H1 (cell line): ENCODE measurements at places on chromosomes 16 and 17. TPM values are rescaled to one million over a fixed set of nuclear protein-coding genes. Genes with fewer than 3 reads are reported as not detected.
A peak's percentile ranks its signal among the peaks of the same experiment; 100 is the strongest.

GRCh38 chr16:50153596-50154419 lies 702 bp downstream of the TENT4B start:
- H3K36me3 ChIP-seq = no peaks in the 10 kb centered on the region
- peaks cover 5% of the 10 kb centered on the region; the same call in 1 of the 2 replicates for H3K4me1 ChIP-seq
- no peak for DNase-seq
- peak overlapping the region; percentile 75 for H3K4me3 ChIP-seq

DNA sequence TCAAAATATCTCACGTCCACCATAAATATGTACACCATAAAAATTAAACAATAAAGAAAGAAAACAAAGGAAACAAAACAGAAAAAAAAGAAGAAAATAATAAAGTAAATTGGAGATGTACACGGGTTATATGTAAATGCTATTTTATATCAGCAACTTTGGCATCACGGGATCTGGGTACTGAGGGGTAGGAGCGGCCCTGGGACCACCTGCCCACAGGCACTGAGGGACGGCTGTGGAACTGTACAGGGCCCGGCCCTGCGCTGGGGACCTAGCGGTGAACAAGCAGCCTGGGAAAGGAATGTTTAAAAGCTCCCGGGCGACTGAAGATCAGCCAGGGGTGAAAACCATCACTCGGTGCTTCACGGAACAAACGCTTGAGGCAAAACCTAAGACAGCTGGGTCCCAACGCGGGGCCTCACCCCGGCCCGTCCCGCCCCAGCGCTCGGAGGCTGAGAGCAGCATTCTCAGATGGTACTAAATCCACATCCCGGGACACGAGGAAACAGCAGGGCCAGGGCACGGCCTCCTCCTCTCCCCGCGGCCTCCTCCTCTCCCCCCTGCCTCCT lies 31.2 kb downstream of the NXN start:
- peaks cover 20% of the 10 kb centered on the region for H3K4me1 ChIP-seq
- no peaks in the 10 kb centered on the region for H3K27me3 ChIP-seq
- H3K27ac ChIP-seq = no peak overlapping the region
- no peak overlapping the region for H3K4me3 ChIP-seq

GRCh38 chr17:80025796-80026195 lies 9.9 kb downstream of the TBC1D16 start:
- no peak for DNase-seq
- no peaks in the 10 kb centered on the region; the same call in 1 of the 2 replicates for H3K27me3 ChIP-seq
- no peak overlapping the region for H3K4me3 ChIP-seq
- H3K4me1 ChIP-seq = peaks cover 3% of the 10 kb centered on the region
- H3K36me3 ChIP-seq = no peaks in the 10 kb centered on the region; the same call in 1 of the 2 replicates

DNA sequence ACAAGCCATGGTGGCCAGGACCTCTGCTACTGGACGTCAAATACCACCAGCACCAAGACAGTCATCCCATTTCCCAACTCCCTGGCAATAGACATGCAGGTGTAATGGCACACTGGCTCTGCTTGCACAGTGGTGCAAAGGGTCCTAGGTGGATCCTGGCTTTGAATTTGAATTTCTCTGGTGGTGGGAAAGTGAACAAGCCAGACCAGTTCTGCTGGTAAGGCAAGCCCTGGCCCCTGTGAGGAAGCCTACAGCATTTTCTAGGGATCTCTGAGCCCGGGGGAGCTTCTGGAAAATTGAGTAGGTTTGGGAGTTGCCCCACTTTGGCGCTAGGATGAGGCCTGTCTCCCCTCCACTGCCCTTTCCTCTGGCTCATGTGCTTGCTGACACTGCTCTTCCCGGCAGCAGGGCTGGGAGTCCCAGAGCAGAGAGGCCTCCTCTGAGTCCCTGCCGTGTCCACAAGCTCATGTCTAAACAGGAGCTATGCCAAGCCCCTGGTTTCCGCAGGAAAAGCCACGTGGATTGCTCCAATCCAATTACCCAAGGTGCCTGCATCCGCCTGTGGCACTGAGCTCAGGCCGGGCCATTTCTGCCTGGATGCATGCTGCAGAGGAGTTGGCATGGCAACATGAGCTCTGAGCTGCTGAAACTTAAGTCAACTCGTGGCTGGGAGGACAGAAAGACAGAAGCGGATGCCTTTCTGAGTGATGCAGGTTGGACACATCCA lies 67.0 kb downstream of the PRMT7 start:
- H3K36me3 ChIP-seq = no peaks in the 10 kb centered on the region
- H3K4me1 ChIP-seq = no peaks in the 10 kb centered on the region; the same call in 1 of the 2 replicates
- H3K27me3 ChIP-seq = no peaks in the 10 kb centered on the region
- H3K4me3 ChIP-seq = no peak overlapping the region

GRCh38 chr17:71821511-71821910 lies 299.3 kb upstream of the SOX9 start:
- H3K27me3 ChIP-seq = no peaks in the 10 kb centered on the region
- no peaks in the 10 kb centered on the region for H3K36me3 ChIP-seq
- H3K27ac ChIP-seq = no peak overlapping the region
- no peak overlapping the region for H3K4me3 ChIP-seq
- H3K4me1 ChIP-seq = no peaks in the 10 kb centered on the region
- DNase-seq = no peak

DNA sequence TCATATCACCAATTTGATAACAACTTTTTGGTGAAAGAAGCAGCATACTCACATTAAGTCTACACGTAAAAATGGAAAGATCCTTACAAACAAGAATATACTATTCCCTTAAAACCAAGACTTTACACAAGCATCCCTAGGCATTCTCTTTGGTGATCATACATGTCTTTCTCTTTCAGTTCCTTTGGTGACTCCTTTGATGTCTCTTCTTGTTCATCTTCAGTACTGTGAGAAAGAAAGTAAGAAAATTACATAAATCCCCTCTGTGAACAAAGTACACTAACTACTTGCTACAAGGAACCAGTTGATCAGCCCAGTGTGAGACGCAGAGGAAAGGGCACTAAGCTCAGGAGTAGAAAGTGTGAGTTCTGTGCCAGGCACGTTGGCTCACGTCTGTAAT lies 59.6 kb upstream of the MTMR4 start:
- H3K27me3 ChIP-seq = no peaks in the 10 kb centered on the region
- no peak overlapping the region for H3K27ac ChIP-seq
- H3K4me1 ChIP-seq = no peaks in the 10 kb centered on the region
- H3K36me3 ChIP-seq = no peaks in the 10 kb centered on the region
- no peak for DNase-seq
- no peak overlapping the region for H3K4me3 ChIP-seq

GRCh38 chr16:57409065-57409464 lies 4.5 kb downstream of the CCL17 start:
- H3K27ac ChIP-seq = no peak overlapping the region
- no peak overlapping the region for H3K4me3 ChIP-seq
- no peaks in the 10 kb centered on the region for H3K4me1 ChIP-seq

DNA sequence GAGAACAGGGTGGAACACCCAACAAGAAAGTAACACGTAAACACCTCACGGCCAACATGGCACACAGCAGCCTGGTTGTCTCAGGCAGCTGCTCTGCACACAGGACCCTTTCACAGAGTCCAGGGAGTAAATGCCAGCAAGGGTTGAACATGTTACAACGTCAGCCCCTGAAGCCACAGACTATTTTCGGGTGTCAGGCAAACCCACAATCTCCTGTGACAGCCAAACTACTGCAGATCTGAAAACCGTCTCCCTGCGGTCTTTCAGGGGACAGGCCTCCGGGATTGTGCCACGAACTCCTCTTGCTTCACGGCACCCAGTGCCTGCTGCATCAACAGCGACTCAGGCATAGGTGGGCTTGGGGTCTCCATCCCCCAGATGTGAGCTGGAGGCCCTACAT lies 127.7 kb downstream of the XYLT1 start:
- H3K4me1 ChIP-seq = no peaks in the 10 kb centered on the region
- DNase-seq = no peak
- H3K27ac ChIP-seq = no peak overlapping the region
- no peaks in the 10 kb centered on the region for H3K27me3 ChIP-seq
- no peaks in the 10 kb centered on the region for H3K36me3 ChIP-seq

Gene CCDC144A
- 1.6 and 1.7 TPM in 2 replicates for total RNA-seq

Gene WFIKKN1
- total RNA-seq = 10.2 and 11.4 TPM in 2 replicates

Gene NAA60
- 47.6 and 48.3 TPM in 2 replicates for total RNA-seq
